RCC 7860 (cell line): ENCODE measurements at places on chromosomes 16 and 17.

GRCh38 chr16:86117235-86117634, 218.3 kb downstream of the IRF8 start:
- DNase-seq, result no peak

- no peak for DNase-seq
Measured at GRCh38 chr17:4766201-4766600, 5.5 kb upstream of the TM4SF5 start.

GRCh38 chr16:82814059-82814458, 187.3 kb downstream of the CDH13 start:
- DNase-seq, result no peak

- no peak for DNase-seq
Measured at GRCh38 chr17:70606086-70606485, 436.8 kb downstream of the KCNJ2 start.

DNA sequence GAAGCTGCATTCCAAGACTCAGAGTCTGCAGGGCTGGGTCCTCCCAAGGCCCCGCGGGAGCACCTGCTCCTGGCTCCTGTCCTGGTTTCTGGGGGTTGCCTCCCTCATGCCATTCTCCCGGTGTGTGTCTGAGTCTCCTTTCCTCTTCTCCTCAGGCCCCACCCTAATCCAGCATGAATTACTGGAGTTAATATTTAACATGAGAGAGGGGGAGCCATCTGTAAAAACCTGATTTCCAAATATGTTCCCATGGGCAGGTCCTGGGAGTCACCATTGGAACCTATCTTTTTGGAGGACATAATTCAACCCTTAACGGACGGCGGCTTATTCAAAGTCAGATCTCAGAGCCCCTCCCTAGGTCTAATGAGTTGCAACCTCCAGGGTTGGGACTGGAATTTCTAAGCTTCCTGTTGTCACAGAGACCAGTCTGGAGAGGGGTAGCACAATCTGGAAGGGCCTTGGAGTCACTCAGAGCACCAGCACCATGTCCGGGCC, 5.4 kb downstream of the C17orf99 start:
- DNase-seq, result no peak

GRCh38 chr17:38592487-38592886, 13.3 kb downstream of the SRCIN1 start:
- DNase-seq, result no peak

GRCh38 chr17:79295307-79295706, 220.7 kb downstream of the ENGASE start:
- DNase-seq, result peak; percentile 23

GRCh38 chr16:78677181-78677731, 577.8 kb downstream of the WWOX start:
- DNase-seq, result no peak

DNA sequence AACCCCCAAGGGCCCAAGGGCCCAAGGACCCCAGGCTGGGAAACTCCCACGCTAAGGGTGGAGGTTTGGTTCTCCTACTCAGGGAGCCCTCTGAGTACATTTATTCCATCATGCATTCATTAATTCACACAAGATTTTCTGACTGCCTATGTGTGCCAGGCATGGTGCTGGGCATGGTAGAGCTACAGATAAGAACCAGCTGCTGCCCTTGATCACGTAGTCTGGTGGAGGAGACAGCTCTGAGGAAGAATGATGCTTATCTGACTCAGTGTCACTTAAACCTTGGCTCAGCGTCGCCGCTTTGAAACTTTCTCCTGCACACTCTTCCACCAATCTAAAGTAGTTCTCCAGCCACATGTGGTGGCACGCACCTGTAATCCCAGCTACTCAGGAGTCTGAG, 3.6 kb upstream of the ARL4D start:
- DNase-seq, result no peak

DNA sequence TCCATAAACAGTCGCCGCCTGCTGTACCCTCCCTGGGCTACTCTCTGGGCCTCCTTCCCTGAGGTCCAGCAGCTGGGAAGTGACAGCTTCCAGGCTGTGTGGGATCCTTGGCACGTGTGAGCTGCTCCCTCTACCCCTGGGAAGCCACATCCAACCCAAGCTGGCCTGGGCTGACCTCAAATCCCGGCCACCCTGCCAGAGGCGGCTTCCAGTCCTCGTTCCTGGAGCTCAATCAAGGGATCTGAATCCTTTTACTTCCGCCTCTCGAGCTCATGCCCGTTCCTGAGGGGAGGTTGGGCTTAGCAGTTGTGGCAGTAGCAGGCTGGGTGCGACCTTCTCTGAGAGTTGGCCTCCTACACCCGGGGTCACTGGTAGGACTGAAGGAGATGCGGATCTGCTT, 82.5 kb downstream of the NETO2 start:
- DNase-seq, result no peak

- DNase-seq, result no peak
Measured at GRCh38 chr16:58495521-58496331, 4.2 kb upstream of the NDRG4 start.

DNA sequence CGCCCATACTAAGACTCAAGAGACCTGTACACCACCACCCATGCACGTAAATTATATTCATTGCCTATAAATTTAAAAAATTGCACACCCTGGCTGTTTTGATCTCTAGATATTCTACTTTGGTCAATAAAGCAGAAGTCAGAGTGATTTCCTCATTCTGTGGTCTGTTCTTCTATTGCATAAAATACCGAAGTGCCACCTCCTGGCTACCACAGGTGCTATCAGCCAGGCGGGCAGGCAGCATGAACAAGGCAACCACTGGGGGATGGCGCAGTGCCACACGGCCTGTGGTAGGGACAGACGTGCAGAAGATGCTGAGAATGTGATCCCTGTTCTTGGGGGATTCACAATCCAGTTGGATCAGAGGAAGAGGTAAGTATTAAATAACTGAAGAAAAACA, 122.3 kb downstream of the CDK5R1 start:
- peak; percentile 52 for DNase-seq

GRCh38 chr16:89904606-89905510, 13.8 kb upstream of the MC1R start:
- no peak for DNase-seq

DNA sequence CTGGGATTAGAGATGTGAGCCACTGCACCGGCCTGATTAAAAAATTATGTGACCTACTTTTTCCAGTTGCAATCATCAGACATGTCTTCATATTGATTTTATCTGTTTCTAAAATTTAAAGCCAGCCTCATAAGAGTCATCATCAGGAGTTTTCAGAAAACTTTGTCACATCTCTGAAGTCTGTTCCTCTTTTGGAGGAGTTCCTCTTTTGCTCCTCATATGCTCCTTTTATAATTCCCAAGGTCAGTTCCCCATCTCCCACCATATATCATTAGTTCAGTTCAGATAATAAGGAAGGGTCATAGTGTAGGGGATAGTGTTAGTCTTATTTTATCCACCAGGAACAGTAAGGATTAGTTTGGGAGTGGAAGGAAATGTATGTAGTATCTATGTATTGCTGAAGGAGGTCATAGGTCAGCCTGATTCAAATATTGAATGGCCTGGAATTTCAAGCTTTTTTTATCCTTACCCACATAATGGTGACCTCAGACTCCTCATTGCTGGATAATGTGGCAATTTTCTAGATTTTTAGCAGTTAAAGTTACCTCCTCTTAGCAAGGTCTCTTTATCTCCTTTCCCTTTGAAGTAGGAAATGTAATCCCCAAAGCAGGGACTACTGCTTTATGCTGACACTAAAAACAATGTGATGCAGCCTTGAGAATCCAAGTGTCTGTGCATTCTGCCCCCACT, 13.8 kb upstream of the DUSP14 start:
- DNase-seq, result no peak

DNA sequence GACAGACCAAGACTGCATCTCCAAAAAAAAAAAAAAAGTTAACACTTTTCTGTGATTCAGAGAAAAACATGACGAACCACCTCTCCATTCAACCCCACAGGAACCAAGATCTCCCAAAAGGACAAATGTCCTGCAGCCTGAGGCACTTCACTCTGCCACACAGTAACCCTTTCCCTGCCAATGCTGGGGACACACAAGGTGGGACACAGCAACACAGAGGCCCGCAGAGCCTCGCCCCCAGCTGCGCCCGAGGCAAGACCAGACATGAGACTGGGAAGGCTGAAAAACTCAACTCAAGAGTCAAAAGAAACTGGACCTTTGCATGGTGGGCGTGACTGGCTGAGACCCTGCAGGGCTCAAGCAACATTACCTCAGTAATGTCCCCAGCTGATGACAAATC, 34.0 kb downstream of the FANCA start:
- DNase-seq, result no peak

DNA sequence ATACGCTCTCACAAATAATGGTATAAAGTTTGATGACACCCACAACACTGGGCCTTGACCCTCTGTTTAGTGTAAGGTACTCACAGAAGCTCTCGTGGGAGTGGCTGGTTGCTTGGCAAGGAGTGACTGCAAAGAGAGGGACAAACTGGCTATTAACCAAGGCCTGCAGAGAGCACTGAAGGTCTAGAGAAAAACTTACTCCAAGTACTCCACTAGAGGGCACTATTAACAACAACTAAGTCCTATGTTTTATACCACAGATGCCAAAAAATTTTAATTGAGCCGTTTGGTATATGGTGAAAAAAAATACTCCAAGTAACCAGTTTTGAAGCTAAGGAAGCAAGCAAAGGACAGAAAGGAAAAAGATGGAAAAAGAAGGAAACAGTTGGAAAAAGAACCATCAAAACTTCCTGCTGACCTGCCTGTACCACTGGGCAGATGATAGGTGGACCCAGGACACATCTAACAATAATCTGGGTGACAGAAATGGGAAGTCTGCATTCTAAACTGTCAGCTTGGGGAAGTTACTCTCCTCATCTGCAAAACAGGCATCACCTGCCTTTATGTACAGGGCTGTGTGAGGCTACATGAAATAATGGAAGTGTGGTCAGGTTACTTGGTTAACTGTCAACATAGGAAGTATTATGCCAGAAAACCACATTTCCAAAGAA, 23.2 kb downstream of the DYNC1LI2 start:
- DNase-seq, result peak; percentile 50

DNA sequence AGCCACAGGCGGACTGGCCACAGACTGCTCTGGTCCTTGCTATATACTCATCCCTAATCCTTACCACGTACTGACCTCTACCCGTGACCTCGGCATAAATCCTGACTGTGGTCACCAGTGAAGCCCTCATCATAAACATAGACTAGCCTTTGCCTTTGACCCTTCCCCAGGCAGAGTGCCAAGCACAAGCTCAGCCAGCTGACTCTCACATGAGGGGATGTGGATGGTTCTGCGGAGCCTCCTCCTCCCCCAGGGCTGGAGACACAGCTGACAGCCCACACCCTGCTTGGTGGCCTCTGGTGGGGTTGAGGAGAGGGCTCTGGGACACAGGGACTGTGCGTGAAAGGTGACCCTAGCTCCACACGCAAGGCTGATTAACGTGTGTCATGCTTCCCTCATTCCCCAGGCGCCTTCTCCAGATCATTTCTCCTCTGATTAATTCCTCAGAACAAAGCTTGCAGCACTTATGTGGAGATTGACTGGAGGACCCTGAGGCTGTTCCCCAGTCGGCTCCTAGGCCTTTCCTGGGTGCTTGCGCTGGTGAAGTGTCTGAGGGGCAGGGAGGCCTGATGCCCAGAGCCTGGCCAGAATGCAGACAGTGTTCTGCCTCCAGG, 241.5 kb upstream of the NLRP1 start:
- peak; percentile 94 for DNase-seq

- peak; percentile 90 for DNase-seq
Measured at GRCh38 chr17:2396568-2397246, 4.2 kb downstream of the MNT start.

DNA sequence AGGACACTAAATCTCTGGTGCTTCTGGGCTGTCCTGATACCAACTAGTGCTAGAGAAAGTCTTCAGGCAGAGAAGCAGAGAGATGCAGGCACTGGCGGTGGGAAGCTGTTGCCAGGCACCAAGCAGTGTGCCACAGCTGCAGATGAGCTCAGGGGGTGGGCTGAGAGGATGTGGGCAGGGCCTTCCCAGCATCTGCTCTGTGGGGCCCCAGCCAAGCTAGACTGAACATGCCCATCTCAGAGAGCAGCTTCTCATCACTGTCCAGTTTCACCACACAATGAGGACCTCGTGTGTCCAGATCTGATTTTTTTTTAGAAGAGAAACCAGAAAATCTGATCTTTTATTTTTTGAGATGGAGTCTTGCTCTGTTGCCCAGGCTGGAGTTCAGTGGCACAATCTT, 17.1 kb downstream of the PSKH1 start:
- no peak for DNase-seq

DNA sequence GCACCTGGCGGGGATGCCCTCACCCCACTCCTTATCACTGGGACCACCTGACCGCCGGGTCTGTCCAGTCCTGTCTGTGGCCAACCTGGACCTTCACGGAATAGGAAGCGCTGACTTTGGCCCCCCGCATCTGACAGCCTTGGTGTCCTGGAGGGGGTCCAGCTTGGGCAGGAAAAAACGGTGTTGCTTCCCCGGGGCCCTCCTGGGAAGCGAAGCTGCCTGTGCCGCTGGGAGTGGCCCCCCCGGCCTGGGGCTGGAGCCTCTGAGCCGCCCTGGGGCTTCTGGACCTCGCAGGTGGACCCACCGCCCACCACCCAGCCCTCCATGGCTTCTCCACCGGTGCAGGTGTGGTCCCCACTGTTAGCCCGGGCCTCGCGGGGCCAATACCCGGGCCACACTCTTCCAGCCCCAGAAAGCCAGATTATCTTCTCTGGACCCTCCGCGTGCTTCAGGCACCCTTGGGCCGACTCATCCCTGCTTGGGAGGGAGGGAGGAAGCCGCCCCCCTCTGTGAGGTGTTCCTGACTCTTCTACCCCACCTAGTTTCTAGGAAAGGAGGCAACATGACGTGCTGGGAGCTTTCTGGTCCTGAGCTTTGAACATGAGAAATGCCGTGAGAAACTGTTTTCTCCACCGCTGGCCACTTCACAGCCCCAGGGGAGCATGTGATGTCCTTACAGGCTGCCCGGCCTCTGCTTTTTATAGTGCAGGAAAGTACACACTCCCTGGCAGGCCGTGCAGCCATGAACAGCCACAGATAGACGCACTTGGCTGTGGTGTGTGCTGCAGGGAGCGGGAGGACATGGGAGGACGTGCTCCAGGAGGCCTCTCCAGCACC, 1.1 kb downstream of the C1QTNF1 start:
- no peak for DNase-seq

DNA sequence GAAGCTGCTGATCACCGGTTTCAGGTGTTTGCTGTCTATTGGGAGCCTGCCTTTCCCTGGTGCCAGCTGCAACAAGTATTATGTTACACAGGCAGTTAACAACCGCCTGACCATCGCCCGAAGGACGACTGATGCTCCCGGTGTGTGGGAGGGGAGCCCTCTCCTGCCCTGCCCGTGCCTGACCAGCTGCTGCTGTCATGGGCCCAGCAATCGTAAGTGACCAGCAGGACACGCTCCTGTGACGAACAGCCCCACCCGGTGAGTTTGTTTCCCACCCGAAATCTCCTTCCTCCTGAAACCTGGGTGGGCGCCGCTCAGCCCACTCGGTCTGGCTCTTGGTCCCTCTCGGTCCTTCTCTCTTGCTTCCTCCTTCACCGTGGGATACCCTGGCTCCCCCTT, 17.9 kb upstream of the UBE2I start:
- no peak for DNase-seq

DNA sequence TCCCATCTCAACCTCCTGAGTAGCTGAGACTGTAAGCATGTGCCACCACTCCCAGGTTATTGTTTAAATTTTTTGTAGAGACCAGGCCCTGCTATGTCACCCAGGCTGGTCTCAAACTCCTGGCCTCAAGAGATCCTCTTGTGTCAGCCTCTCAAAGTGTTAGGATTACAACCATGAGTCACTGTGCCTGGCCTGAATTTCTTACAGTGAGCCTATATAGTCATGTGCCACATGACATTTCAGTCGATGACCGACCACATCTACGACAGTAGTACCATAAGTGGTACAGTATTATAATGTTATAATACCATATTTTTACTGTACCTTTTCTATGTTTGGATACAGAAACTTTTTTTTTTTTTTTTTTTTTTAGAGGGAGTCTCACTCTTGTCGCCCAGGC, 195.3 kb downstream of the STX8 start:
- no peak for DNase-seq
